Midbrain (tissue), 1 donor: ENCODE measurements at places on chromosomes 3 and 15.

DNA sequence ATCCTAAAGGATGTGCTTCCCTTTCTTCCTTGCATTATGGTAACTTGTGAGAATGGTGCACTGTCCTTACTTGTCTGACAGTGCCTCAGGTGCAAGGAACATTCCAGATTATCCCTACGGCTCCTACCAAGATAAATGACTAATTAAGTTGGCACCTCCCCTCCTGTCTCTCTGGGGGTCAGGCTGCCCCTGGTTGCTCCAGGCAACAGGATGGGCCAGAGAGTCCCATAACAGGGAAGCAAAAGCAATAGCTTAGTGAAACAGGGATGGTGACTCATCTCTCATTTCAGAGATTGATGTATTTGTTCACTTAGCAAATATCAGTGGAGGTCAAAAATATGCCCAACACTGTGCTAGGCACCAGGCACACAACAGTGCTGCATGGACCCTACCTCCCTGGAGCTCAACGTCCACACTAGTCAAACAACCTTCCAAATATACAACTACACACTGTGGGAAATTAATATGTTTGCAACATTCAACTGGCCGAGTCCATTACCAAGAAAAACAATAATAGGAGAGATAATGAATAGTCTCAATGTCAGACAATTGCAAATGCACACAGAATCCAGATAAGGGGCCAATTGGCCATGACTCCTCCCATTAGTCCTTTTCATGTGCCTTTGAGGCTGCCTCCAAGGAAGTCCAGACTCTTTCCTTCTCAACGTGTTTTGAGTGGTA lies 249.0 kb downstream of the TLE3 start:
- DNase-seq, result no peak

GRCh38 chr3:62604751-62605351 lies 231.5 kb upstream of the FEZF2 start:
- DNase-seq, result no peak

DNA sequence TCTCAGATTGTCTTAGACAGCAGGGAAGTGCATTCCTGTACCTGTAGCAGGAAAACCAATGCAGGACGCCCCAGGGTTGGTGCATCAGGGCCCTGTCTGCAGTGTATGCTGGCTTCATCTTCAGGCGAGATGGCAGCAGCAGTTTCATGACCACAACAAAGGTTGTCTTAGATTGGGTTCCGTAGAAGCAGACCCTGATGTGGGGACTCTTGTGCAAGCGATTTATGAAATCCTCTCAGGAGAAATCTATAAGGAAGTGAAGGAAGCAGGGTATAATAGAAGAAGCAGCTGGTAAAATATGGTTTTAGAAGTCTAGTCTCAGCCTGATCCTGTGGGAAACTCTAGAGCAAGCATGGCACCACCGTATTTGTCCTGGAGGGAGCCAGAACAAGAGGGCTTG lies 25.0 kb downstream of the DNAH1 start:
- no peak for DNase-seq

DNA sequence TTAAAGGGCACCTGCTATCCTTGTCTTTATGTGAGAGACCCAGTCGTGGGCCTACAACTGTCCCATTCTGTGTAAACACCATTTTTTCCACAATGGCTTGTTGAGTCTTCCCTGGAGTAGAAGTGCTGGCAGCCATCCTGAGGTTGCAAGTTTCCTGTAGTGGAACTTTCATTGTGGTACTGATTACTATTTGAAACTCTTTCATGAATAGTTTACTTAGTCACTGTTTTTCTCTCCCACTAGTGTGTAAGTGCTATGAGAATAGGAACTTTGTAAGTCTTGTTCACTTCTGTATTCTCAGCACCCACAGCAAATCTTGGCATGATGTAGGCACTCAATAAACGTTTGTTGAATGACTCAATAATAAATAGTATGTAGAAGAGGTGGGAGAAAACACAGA lies 48.6 kb downstream of the RARB start:
- no peak for DNase-seq

DNA sequence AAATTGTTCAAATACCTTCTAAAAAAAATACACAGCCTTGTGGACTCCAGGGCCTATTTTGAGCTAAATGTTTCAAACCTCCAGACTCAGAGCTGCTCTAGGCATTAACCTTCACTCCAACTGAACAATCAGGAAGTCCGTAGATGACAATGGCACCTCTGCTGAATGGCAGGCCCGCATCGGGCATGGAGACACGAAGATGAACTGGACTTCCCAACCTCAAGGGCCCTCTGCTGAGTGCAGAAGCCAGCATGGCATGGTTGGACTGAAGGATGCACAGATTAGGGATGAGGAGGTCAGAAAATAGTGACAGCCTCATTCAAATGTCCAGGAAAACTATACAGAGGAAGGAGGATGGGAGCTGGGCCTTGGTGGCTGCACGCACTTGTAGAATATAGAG lies 2.2 kb downstream of the FAM174B start:
- DNase-seq, result no peak

GRCh38 chr15:68337826-68338225 lies 60.3 kb downstream of the FEM1B start:
- no peak for DNase-seq

DNA sequence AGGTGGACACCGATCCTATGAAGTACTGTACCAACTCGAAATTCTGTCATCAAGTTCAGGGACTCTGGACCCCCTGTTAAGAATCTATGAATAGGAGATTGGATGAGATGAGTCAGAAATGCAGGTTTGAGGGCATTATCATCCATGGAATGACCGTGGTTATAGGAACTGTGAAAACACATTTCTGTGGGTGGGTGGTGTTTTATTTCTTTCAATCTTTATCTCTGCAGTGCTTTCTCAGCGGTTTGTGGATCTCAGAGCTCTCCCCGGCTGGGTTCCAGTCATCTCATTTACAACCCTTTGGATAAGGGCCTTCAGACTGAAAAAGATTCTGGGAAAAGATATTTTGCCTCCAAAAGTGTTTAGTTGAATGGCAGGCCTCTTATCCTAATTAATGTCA lies 5.4 kb upstream of the ABHD17C start:
- DNase-seq, result no peak

DNA sequence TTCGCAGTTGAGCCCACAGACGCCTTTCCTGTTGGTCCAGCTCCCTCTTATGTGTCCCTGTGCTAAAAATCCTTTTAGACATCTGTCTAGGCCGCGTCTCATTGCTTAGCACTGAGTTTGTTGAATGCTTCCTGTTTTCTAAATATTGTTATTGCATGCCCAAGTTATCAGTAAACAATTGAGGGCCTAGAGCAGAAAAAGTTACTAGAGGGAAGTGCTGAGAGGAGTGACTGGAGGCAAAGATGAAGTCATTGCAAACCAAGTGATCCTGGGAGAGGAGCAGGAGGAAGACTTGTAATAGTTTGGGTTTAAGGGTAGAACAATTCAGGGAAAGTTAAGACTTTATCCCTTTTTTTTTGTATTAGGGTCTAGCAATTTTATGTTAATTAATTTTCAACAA lies 88.1 kb downstream of the DCUN1D1 start:
- no peak for DNase-seq
